Upper lobe of right lung (tissue), 1 donor: ENCODE measurements at places on chromosomes 12 and 14.
A peak's percentile ranks its signal among the peaks of the same experiment; 100 is the strongest.

GRCh38 chr12:31321897-31322228 lies 4.1 kb downstream of the SINHCAF start:
- DNase-seq: no peak

GRCh38 chr12:116718655-116719454 lies 19.0 kb downstream of the SPRING1 start:
- DNase-seq: no peak

DNA sequence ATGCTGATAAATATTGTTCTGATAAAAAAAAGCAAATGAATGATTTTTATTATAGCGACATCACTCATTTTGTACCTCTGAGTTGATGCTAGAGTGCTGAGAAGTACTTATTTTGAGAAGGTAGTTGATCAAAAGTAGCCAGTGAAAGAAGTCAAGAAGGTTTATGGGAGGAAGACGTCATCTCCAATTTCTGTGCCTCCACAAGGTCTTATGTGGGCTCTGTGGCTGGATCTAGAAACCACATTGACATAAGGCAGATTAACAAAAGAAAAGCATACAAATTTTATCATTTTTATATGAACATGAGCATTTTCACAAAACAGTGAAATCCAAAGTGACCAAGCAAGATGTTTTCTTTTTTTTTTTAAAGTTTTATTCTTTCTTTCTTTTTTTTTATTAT lies 289.5 kb upstream of the FAR2 start:
- no peak for DNase-seq

- DNase-seq: no peak
Observed at GRCh38 chr12:22518060-22518719, 26.2 kb downstream of the C2CD5 start.

DNA sequence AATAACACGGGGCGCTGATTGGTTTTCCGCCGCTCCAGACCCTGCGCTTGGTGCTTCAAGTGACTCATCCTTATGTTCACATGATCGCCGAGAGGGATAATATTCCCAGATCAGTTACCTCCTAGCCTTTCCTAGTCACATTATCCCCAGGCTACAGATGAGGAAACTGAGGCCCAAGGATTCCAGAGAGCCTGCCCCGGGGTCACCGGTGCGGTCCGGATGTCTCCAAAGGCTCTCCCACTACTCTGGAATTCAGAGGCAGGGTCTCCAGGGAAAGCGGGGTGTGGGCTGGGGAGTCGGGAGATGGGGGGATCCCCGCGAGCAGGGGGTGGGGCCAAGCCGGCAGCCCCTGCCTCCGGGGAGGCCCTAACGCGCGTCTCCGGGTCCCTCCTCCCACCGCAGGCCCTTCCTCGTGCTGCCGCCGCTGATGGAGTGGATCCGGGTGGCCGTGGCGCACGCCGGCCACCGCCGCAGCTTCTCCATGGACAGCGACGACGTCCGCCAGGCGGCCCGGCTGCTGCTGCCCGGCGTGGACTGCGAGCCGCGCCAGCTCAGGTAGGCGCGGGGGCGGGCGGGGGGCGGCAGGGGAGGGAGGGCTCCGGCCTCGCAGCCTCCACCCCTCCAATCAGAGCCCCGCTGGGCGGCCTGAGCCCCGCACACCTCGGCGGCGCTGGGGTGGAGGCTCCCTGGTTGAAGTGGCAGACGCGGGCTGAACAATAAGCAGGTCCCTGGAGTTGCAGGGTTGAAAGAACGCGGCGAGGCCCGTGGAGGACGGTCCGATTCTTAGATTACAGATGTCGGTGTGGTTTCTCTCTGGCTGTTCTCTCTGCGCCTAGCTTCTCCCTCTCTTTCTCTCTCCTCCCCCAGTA lies 104.6 kb upstream of the PWP1 start:
- no peak for DNase-seq

- DNase-seq: no peak
Observed at GRCh38 chr14:88895116-88895515, 70.7 kb downstream of the TTC8 start.

DNA sequence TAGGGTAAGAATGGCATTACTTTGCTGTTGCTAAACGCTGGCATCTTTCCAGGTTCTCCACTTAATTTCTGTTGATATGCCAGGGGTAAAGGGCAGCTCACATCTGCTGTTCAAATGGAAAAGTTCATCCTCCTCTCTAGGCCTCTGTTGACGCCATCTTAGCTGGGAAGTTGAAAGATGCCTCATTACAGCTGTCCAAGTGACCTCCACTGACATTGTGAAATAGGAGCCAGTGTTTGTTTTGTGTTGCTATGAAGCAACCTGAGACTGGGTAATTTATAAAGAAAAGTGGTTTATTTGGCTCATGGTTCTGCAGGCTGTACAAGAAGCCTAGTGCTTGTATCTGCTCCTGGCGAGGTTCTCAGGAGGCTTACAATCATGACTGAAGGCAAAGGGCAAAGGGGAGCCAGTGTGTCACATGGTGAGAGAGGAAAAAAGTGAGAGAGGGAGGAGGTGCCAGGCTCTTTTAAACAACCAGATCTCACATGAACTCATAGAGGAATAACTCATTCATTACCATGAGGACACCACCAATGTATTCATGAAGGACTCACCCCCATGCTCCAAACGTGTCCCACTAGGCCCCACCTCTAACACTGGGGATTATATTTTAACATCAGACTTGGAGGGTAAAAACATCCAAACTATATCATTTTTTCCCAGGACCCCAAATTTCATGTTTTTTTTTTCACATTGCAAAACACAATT lies 3.2 kb upstream of the ADAM21 start:
- no peak for DNase-seq

DNA sequence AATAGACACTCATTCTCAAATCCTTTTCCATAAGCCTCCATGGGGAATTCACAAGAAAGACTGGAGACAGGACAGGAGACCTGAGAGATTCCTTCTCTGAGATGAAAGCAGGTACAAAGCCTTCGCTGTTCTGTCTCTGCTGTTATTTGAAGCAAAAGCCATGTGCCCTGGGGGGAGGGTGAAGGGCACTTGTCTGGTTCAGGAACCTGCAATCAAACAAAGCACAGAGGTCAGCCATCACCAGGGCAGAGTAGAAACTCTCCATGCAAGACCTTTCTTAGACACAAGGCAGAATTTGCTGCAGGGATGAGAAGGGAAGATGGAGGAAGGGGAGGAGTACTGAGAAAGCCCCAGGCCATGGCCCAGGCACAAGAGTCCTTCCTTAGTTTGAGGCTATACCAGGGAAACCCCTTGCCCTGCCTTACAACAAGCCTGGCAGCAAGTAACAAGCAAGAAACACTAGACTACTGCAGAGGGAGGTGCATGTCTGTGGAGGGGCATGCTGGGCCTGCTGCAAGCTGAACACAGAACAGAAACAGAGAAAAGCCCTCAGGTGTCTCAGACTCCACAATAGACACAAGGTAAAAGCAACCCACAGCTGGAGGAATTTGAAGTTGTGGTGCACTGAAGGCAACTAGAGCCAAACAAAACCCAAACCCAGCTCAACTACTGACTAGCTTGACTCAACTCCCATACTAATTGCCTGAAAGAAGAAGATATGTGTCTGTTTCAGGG lies 7.8 kb upstream of the ART4 start:
- no peak for DNase-seq

DNA sequence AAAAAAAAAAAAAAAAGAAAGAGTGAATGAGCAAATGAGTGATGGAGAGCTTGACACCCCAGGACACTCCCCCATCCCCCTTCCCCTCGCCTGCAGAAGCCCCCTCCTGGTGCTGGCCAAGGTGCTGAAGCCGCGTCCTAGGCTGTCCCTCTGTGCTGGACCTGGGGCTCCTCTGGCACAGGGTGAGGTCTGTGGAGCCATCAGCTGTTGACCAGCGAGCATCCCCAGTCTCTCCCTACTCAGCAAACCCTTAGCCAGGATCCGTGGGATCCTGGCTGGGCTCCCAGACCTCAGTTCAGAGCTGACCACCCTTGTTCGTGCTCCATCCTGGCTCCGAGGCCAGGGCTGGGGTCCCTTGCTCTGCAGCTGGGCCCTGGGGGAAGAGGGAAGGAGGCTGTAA lies 5.4 kb upstream of the KIF26A start:
- DNase-seq: peak; percentile 43
